ENCODE measurements at places on chromosomes 4 and X.

DNA sequence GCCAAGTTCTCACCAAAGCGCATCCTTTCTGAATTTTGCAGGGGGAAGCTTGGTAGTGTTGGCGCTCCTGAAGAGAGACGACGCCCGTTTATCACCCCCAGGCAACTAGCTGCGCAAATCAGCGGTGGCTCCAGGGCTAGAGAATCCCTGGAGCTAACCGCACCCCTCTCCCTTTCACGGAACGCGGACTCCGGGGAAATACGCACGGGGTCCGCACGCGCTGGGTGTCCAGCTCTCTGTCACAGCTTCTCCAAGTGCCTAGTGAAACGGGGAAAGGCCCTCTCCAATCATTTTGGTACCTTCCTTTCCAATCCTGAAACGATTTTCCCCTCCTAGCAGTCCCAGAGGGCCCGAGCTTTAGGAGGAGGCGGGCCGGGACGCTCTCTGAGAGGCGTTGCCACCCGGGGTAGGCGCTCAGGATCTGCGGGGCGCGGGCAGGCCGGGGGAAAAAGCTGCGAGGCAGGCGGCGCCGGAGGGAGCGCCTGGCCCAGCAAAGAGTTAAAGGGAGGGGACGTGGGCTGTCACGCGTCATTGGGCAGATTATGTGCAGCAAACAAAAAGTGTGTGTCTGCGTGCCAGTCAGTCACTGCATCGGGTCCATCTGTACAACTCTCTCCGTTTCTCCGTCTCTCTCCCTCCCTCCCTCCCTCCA, at the start of gene PRDM8:
TSS of gene PRDM8 (plus strand) at position 582 of the 652 bp plus-strand sequence. CDS start 2,578 bp downstream, outside the sequence.
- DNase-seq = no peak

GRCh38 chr4:26992657-26993361, 132.2 kb downstream of the STIM2 start:
- DNase-seq = no peak

DNA sequence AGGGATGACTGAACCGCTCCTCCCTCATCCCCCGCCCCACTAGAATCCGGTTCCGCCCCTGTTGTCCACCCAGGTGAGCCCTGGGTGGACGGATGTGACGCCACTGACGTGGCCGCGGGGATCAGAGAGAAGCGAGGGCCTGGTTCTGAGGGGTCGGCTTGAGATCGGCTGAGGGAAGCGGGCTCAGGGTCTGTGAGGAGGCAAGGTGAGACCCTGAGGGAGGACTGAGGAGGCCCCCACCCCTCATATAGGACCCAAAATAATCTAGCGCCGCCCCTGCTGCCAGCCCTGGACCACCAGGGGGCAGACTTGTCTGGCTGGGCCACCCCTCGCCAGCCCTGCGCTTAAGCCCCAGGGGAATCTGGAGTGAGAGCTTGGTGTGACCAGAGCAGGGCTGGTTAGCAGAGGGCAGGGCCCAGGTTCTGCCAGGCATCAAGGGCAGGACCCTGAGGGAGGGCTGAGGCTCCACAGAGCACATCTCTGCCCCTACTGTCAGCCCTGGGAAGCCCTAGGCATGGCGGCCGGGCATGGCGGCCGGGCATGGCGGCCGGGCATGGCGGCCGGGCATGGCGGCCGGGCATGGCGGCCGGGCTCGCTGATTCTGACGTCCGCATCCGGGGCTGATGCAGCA, at the start of gene MAGEA8:
TSS of gene MAGEA8 (plus strand) at position 103 of the 631 bp plus-strand sequence. CDS start 3,090 bp downstream, outside the sequence.
- DNase-seq = no peak

DNA sequence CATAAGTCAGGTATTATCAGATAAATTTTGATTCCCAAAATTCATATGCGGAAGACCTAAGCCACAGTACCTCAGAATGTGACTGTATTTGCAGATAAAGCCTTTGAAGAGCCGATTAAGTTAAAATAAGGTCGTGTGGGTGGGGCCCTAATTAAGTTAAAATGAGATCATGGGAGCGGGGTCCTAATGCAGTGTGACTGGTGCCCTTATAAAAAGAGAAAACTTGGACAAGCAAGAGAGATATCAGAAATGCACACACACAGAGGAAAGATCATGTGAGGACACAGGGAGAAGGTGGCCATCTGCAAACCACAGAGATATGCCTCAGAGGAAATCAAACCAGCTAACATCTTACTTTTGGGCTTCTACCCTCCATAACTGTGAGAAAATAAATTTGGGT, 236.1 kb downstream of the FBXO8 start:
- DNase-seq = no peak

GRCh38 chrX:42967681-42968300, 189.8 kb upstream of the PPP1R2C start:
- DNase-seq = no peak

GRCh38 chr4:168374772-168375523, 56.4 kb upstream of the DDX60 start:
- no peak for DNase-seq

DNA sequence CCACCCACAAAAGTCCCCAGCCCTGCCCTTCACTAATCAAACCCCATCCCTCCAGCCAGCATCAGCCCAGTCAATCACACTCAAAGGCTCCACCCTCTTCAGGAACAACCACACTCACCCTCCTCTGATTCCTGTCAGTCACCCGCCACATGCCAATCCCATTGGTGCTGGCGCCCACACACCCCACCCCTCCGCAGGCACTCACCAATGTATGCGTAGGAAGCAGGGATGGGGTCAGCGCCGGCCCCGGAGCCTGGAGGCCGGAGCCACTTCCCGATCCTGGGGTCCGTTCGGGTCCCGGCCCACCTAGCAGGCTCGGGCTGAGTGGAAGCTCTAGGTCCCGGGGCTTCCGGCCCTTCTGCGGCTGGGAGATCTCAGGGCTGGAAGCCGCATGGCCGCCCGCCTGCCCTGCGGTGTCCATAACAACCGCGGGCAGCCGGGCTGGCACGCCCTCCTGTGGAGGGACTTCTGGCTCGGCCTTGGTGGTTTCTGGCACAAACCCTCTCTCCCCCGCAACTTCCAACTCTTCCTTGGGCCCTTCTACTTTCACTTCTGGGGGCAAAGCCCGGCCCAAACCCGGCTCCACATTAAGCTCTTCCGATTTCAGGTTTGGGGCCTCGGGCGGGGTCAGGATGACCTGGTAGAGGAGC, 7.9 kb upstream of the CFP start:
- no peak for DNase-seq

DNA sequence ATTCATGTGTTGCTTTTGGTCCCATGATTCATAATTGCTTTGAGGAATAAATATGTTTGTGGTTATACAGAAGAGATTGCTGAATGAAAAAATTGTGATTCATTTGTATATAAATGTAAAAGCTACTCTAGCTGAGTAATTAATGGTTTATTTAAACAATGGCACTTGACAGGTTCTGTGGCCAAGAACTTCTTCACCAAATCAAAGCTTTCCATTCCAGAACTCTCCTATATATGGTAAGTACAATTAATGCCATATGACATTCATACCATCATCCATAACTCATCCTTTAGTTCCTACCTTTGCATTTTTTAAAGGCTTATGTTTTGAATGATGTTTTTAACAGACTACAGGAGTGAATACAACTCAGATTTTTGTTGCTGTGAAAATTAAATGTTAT, 105.8 kb downstream of the REPS2 start:
- DNase-seq = no peak

GRCh38 chr4:172055498-172055897, 242.3 kb downstream of the GALNTL6 start:
- DNase-seq = no peak

GRCh38 chrX:151825007-151825406, 87.7 kb upstream of the MAGEA4 start:
- no peak for DNase-seq

GRCh38 chr4:173009129-173009823, 159.3 kb upstream of the GALNT7 start:
- no peak for DNase-seq

DNA sequence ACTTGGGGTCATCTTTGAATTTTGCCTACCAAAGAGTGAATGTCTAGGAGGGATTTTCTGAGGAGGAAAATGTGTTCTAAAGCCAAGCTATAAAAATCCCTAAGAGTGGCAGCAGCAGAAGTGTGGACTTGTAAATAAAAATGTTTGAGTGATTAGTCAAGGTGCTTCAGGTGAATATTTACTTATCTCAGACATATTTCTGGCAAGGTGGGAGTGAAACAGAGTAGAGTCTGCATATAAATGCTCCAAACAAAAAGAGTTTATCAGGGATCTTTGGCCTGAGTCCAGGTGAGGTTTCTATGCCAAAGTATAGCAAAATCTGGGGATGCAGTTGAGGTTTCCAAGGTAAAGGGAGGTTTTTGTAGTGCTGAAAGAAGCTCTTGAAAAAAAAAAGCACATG, 19.7 kb downstream of the CYSLTR1 start:
- no peak for DNase-seq

GRCh38 chr4:56637791-56638190, 43.3 kb downstream of the HOPX start:
- no peak for DNase-seq

GRCh38 chr4:177266506-177266905, 43.2 kb upstream of the NEIL3 start:
- DNase-seq = no peak

GRCh38 chr4:165210566-165210965, 3.2 kb downstream of the KLHL2 start:
- DNase-seq = no peak

- no peak for DNase-seq
These were observed 13.6 kb downstream of the CHST7 start for GRCh38 chrX:46587158-46587557.

GRCh38 chr4:66000510-66001117, 330.3 kb upstream of the EPHA5 start:
- DNase-seq = no peak

All from stimulated activated CD8-positive, alpha-beta memory T cell treated with anti-CD3 and anti-CD28 coated beads, Interleukin-7, amount 100 ng/mL, for 1 hour (primary cell).